Thoracic aorta (tissue), 2 donors: ENCODE measurements at places on chromosomes 6 and 20. TPM values are rescaled to one million over a fixed set of nuclear protein-coding genes. Genes with fewer than 3 reads are reported as not detected.

- no peak for DNase-seq
Measured at GRCh38 chr6:145137425-145137824, 597.9 kb downstream of the EPM2A start.

The CLIC5 gene
- total RNA-seq: 2.6 TPM

DNA sequence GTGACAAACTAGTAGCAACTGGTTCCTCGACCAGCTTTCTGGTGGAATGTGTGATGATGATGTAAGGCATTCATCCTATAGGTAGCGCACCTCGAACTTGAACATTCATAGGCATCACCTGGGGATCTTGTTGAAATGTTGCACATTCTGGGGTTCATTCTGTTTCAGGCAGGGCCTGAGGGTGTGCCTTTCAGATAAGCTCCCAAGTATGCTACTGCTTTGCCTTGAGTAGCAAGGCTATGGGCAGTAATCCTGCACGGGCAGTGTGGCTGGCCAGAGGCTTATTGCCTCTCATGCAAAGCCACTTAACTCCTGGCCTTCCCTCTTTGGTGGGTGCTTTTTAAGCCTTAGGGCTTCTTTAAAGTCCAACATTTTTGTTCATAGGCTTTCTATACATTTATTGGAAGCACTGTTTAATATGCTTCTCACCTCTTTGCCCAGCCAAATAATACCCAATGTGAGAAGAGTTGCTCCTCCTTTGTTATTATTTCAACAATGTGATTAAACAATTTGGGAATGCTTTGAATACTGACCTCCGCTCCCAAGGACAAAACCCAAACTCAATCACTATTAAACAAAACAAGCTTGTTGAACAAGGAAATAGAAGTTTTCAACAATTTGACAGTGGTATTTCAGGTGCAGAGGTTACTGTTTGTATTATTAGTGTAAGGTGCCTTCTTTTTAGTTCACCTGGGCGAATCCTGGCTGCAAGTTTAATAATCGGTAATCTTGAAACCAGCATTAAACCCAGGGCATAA lies 57.5 kb downstream of the JARID2 start:
- no peak for DNase-seq

DNA sequence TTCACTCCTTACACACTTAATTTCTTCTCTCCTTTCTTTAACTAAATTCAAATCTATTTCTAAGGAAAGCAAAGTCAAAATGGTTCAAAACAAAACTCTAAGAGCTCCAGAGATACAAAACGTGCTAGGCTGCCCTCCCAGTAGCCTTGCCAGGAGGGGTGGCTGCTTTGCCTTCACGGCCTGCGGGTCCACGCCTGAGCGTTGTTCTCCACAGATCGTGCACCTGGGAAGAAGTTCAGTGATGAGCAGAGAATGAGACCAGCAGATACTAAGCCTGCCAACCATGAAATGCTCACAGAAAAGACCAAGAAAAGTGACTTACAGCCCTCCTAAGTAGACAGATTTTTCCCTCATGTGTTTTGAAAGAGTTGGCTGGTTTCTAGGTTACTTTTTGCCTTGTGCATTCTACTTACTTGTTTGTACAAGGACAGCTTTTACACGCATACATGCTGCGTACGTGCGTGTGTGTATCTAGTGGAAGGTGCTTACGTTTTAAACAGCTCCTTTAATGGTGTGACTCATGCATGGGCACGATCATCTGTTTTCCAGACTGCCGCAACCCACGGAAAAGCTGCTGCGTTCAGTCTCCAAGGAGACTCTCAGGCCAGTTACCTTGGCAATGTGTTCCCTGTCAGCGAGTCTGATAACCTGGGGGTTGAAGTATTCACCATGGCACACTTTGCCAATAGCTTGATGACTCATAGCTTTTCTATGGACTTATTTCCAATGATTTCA lies 32.4 kb upstream of the PBOV1 start:
- peak; percentile 36 for DNase-seq

DNA sequence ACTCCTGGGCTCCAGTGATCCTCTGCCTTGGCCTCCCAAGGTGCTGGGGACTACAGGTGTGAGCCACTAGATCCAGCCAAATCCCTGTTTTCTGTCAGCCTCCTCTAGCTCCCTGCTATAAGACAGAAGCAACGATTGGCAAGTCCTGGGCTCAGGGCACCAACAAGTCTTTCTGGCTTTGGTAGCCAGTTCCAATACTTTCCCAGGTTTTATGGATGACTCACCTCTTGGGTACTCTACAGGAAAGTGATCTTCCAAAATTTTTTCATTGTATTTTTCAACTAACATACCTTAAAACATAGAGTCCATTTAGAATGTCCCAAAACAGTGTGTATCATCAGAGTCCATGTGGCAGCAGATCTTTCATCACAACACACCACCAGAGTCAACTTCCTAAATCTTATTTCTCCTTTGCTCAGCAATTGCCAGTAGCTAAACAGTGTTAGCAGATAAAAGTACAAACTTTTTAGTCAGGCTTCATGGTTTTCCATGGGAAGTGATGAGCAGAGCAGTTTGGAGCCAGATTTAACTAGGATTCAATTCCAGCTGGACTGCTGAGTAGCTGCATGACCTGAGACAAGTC lies 13.3 kb downstream of the GABBR1 start:
- DNase-seq: no peak

DNA sequence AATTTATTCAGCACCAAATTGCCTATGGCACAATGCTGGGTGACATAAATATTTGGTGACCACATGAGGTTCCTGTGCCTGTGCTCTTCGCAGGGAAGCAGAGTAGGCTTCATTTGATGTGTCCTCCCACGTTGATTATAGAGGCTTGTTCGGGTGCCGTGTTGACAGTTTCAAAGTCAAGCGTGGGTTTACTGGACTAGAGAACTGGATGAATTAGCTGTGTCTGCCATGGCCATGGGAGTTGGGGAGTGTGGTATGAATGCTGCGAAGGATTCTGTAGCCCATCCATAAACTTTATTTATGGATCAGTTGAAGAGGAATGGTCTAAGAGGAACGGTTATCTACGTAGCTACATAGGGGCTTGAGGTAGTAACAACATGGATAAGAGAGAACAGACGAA lies 11.0 kb downstream of the CD109 start:
- no peak for DNase-seq

- DNase-seq: no peak
Measured at GRCh38 chr6:156060013-156060412, 604.4 kb upstream of the NOX3 start.

GRCh38 chr6:118285791-118286190 lies 262.3 kb upstream of the PLN start:
- DNase-seq: no peak

DNA sequence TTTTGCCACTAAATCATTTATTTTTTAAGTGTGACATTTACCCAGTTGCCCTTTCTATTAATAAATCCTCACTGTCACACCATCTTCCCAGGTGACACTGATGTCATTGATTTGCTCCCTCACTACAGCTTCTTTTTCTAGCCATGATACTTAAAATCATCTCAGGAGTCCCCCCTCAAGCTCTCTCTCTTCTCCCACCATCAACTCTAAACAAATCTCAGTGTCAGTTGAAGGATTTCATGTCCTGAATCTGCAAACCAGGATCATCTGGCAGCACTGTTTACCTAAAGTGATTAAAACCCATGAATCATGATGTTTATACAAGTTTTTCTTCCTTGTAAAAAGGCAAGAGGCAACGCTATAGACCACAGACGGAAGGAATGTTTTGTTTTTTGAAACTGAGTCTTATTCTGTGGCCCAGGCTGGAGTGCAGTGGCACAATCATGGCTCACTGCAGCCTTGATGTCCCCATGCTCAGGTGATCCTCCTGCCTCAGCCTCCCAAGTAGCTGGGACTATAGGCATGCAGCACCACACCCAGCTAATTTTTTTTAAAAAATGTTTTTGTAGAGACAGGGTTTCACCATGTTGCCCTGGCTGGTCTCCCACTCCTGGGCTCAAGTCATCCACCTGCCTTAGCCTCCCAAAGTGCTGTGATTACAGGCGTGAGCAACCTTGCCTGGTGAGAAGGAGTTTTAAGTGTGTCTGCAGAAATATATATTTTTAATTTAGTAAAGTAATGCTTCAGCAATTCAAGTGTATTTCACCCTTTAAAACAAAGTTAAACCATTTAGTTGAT lies 30.1 kb upstream of the SH3BGRL2 start:
- no peak for DNase-seq

GRCh38 chr20:24138951-24139350 lies 150.4 kb upstream of the GGTLC1 start:
- no peak for DNase-seq

The B4GALT5 gene
- 45.3 TPM for total RNA-seq

The PM20D2 gene
- total RNA-seq: 58.6 TPM

DNA sequence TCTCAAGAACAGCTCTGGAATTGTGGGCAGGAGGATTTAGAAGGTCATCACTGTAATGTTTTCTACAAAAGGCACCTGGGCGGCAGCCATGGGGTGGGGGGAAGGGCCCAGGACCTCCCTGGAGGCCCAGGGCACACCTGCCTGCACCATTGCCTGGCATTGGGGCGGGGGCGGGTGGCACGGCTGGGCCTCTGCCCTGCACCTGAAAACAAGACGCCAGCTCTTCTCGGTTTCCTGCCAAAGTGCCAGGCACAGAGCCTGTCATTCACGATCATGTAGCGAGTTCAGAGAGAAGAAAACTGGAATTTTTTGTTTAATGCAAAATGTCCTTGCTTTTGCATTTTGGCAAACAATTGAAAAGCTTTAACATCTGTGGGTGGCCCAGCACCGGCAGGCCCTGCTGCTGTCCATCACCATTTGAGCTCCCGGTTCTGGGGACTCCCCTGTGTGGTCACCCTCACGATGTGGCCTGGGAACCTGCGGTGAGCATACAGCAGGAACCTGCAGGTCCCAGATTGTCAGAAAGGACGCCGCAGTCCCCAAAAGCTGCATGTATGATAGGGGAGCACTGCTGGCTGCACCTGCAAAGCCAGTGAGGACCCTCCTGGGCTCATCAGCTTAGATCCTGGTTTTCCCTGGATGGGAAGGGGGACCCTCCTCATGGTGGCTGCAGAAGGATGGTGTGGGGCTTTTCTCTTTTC lies 262.9 kb downstream of the CDH4 start:
- no peak for DNase-seq

The PLEKHG1 gene
- 8.4 TPM for total RNA-seq

DNA sequence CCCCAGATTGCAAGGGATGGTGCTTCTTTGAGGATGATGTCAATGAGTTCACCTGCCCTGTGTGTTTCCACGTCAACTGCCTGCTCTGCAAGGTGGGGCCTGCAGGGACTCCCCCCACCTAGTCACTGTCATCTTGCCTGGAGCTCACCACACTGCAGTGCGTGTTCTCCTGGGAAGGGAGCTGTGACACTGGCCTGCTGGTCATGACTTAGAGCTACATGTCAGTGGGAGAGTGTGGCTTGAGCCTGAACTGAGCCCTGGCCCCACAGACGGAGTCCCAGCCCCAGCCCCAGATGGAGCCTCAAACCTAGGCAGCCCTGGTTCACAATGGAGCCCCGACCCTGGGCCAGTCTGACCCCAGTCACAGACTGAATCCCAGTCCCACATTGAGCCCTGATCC lies 19.3 kb downstream of the RBCK1 start:
- no peak for DNase-seq

The PSORS1C2 gene
- not detected for total RNA-seq

The HLA-DRB1 gene
- 50.0 TPM for total RNA-seq

GRCh38 chr6:36751091-36751490 lies 53.5 kb downstream of the RAB44 start:
- DNase-seq: no peak

The COL11A2 gene
- 1.9 TPM for total RNA-seq

The PROCR gene
- 66.9 TPM for total RNA-seq

DNA sequence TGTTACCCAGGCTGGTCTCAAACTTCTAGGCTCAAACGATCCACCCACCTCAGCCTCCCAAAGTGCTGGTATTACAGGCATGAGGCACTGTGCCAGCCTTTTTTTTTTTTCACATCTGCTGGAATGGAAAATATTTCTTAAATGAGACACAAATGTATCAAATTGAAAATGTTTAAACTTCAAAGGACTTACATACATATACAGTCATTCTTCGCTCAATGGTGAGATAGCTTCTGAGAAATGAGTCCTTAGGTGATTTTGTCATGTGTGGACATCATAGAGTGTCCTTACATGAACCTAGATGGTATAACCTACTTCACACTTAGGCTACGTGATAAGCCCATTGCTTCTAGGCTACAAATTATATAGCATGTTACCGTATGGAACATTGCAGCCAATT lies 43.1 kb downstream of the MICA start:
- DNase-seq: no peak

The MEP1A gene
- total RNA-seq: not detected

- DNase-seq: no peak
Measured at GRCh38 chr20:64238851-64239387, 16.6 kb upstream of the PCMTD2 start.

DNA sequence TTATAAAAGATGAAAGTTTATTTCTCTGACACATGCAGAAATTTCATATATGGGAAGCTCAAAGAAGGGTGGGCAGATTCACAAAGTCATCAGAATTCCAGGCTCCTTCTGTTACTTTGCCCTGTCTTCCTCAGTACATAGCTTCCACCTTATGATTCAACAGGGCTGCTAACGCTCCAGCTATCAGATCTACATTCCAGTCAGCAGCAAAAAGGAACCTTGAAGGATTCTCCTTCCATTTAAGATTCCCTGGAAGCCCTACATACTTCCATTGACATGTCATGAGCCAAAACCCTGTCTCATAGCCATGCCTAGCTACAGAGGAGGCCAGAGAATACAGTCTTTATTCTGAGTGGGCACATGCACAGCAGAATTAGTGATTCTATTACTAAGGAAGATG lies 103.3 kb downstream of the NCR2 start:
- DNase-seq: no peak

The GCNT2 gene
- 29.1 TPM for total RNA-seq

GRCh38 chr6:16496991-16497801 lies 258.8 kb downstream of the GMPR start:
- DNase-seq: no peak

The SLC52A3 gene
- total RNA-seq: 1.5 TPM

The CD93 gene
- total RNA-seq: 163 TPM

- no peak for DNase-seq
Measured at GRCh38 chr6:105324386-105324950, 78.4 kb downstream of the PREP start.

DNA sequence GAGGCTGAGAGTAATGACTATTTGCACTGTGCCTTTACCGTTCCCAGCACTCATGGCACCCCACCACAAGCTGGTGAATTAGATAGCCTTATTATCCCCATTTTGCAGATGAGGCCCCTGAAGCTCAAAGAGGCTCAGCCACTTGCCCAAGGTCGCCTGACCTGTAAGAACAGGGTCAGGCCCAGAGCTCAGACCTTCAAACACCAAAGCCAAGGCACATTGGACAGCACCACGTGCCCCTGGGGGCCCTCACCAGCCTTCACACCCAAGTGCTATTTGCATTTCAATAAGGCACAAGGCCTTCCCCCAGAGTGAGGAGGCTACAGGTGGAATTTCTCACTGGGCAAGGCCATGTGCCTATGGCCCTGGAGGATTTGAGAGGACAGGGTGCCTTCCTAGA lies 14.2 kb upstream of the C6orf132 start:
- no peak for DNase-seq

DNA sequence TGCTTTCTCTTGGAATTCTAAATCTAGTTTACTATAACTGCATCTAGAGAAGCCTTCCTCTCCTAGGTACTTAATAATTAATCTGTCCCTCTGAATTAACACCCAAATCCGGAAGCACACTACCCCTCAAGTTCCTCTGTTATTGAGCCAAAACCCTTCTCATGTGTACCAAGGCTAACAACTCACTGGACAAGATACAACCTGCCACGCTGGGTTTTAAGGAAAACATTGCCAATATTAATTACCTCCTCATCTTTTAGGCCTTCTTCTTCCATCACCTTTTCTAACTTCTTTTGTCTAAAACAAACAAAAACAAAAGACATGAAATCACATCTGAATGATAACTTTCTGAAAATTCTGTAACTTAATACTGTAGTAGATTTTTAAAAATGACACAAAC lies 21.9 kb downstream of the STK38 start:
- DNase-seq: no peak

- DNase-seq: no peak
Measured at GRCh38 chr20:608970-609369, 1.1 kb downstream of the TCF15 start.
